ENCODE measurements at places on chromosomes 6 and 20. TPM values are rescaled to one million over a fixed set of nuclear protein-coding genes. Genes with fewer than 3 reads are reported as not detected.

DNA sequence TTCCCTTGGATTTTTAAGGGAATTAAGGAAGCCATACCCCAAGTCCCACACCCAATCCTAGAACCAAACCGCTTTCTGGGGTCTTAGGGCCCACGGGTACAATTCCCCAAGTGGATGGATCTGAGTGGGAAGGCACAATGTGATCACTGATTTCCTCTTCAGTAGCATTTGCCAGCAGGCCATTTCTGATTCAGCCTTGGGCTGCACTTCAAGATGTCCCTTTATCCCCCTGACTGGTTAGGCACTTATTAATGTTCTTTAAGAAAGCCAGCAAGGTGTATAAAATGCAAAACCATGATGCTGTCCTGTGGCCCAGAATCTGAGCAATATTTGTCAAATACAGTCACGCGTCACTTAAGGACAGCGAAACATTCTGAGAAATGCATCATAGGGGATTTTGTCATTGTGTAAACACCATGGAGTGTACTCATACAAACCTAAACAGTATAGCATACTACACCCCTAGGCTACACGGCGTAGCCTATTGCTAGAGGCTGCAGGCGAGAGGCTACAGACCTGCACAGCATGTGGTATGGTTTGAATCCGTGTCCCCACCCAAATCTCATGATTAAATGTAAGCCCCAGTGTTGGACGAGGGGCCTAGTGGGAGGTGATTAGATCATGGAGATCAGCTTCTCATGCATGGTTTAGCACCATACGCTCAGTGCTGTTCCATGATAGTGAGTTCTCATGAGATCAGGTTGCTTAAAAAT lies 234.2 kb downstream of the NRN1 start:
- no peak for DNase-seq

CD93 gene
- total RNA-seq = 9.0 TPM

GRCh38 chr20:5528261-5528660 lies 211.5 kb upstream of the PROKR2 start:
- DNase-seq = no peak

NEDD9 gene
- total RNA-seq = 58.9 TPM

GRCh38 chr6:134954272-134955000 lies 4.5 kb upstream of the ALDH8A1 start:
- no peak for DNase-seq
